AG09309 (cell line): ENCODE measurements at places on chromosomes 4 and X.

GRCh38 chrX:123324625-123325024 is 140.5 kb downstream of the GRIA3 start:
- no peak for DNase-seq

GRCh38 chrX:39848900-39849299 is 248.9 kb downstream of the BCOR start:
- peak; percentile 38 for DNase-seq

DNA sequence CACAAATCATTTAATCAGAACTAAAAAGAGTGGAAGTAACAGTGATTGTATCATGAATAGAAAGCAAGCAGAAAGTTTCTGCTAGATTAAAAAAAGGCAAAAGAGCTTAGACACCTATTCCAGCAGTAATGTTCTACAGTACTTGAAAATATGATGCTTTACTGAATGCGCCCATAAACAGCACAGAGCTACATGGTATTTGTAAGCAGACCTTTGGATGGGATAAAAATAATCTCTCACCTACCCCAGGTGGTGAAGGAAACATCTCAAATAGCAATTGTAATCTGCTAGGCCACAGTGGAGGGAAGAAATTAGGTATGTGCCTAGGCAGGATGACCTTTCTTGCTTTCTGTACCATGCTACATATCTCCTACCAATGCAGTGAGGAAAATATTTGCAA is 280.9 kb upstream of the PRKX start:
- no peak for DNase-seq

- no peak for DNase-seq
These were observed 1233.4 kb upstream of the ADGRL3 start for GRCh38 chr4:59966758-59967157.

- DNase-seq = no peak
These were observed 111.5 kb upstream of the PTCHD1 start for GRCh38 chrX:23223169-23223568.

DNA sequence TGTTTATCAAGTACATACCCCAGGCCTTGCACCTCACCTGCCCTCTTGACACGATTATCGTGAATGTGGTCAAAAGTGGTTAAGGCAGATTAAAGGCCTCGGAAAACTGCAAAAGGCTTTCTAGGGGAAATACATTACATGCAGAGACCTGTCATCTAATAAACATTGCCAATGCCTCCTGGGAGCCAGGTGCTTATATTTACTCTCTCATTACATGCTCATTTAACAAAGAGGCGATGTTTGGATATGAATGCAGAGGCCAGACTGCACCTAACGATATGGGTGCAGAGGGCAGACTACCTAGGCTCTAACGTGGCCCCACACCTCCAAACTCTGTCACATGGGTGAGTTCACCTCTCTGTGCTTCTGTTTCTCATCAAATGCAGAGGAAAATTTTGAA is 14.5 kb downstream of the CRMP1 start:
- no peak for DNase-seq

DNA sequence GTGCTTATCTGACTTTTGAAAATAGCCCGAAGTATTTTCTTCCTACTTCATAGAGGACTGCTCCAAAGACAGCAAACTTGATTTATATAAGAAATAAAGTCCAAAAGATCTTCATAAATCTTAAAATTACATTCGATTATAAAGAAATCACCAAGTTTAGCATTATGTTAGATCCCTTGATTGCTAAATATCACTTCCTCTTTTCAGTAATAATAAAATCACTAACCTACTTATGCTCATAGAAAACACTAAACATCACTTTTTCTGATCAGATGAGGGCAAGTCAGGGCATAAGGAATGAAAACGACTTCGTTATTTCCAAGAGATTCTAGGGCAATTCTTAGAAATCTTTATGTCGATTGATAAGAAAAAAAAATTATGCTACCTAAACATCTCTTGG is 32.0 kb downstream of the DYNLT3 start:
- DNase-seq = no peak

DNA sequence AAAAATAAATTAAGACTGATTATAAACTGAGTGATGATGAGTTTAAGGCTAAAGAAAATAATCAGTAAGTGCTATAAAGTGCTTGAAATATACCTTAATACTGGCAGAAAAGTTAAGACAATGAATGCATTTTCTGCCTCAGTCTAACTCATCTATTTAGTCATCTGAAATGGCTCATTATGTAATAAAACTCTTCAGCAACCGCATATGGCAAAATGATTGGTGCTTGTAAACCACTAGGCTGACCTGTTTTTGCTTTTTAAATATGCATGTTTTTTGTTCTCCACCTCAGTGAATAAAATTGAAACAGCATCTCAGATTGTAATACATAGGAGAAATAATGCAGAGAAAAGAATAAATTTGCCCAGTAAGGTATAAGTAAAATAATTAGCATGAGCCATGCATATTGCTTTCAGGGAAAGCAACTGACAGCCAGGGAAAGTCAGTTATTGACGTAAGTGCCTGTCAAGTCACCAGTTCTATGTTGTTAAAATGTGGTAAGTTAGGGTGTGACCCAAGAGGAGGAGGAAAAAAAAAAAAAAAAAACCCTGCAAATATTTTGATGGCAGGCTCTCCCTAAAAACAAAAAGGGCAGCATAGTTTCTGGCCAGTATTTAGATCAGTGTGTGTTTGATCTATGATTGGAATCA is 167.5 kb downstream of the PALLD start:
- no peak for DNase-seq

DNA sequence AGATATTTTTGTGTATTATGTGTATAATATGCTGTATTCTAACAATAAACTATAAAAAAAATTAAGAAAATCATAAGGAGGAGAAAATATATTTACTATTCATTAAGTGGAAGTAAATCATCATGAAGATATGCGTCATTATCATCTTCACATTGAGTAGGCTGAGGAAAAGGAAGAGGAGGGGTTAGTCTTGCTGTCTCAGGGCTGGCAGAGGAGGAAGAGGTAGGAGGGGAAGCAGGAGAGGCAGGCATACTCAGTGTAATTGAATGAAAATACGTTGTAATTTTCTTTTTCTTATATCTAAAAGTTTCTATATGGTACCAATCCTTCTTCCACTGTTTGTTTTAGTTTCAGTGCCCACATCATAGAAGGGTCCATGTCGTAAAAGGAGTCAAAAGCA is 9.8 kb upstream of the TMEM185A start:
- DNase-seq = no peak

- DNase-seq = no peak
These were observed 370.5 kb upstream of the ANXA10 start for GRCh38 chr4:167721617-167722486.

GRCh38 chr4:176534566-176534965 is 214.8 kb downstream of the SPCS3 start:
- peak; percentile 48 for DNase-seq

- DNase-seq = no peak
These were observed 161.8 kb upstream of the MAP3K15 start for GRCh38 chrX:19677121-19677520.

GRCh38 chr4:5040856-5041620 is 10.2 kb upstream of the STK32B start:
- DNase-seq = no peak

- peak; percentile 20 for DNase-seq
These were observed 11.9 kb downstream of the TMPRSS11D start for GRCh38 chr4:67871867-67872266.

DNA sequence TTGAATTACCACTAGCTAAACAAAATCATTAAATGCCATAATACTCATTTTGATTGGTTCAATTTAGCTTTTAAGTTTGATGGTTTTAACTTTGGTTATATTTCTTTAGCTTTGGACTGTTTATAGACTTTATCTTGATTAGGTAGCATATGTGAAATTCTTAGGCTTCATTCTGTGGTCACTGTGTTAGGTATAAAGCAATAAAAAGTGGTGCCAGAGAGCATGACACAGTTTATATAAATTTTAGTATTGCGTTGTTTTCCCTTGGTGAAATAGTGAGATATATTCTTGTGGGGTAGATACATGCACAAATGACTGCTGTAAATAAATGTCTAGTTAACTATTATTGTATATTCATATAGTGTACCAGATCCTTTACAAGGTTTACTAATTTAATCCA is 474.2 kb upstream of the GRID2 start:
- no peak for DNase-seq

DNA sequence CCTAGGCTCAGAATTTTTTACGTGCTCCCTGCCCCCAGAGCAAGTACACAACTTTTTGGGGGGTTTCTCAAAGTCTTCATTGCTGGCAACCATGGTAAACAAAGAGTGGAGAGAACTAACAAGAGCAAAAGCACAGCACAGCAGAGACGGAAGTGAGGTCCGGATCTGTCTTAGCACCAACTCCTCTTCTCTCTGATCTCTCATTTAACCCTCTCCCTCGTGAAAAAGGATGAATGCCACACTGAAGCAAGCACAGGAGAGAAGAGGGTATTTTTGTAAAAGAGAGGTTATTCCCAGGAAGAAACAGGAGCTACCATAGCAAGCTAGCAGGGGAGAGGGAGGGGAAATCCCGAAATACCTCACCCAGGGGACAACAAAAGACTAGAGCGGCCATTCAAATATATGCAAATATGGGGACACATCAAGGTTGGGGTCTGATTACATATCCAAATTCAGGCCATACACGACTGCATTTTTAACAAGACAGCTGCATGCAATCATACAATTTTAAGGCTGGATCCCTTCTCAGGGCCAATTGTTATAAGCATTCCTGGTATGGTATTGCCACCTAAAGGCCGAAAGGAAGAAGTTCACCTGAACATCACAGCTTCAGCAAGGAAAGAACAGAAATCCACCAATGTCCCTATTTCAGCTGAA is 46.6 kb downstream of the CD40LG start:
- DNase-seq = peak; percentile 28

DNA sequence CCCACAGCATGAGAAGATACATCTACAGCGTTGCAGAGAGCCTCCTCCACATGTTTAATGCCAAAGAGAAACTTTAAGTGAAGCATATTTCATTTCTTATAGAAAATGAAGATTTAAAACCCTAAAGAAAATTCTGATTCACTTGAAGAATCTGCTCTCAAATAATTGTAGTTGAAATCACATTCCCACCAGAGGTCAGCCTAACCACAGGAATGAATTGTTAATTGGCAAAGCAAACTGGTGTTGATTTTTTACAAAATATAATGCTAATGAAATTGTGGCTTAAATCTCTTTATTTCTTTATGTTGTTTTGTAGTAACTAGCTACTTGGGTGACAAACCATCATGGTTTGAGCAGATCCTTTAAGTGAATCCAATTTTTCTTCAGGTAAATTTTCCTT is 31.1 kb upstream of the WDR17 start:
- peak; percentile 10 for DNase-seq

- no peak for DNase-seq
These were observed 220.2 kb upstream of the PRPS2 start for GRCh38 chrX:12570859-12571501.

DNA sequence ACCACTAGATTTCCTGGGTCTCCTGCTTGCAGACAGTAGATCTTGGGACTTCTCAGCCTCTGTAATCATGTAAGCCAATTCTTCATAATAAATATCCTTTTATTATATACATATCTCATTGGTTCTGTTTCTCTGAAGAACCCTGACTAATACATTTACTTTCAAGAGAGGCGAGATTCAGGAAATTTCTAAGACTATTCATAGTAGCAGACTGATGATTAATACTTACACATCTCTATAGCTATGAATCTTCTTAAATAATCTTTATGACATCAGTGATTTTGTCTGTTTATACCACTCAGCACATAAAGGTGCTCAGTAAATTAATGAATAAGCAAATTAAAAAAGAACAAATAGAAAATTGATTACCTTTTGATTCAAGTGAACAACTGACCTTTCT is 682.3 kb upstream of the GRID2 start:
- DNase-seq = no peak

- no peak for DNase-seq
These were observed 93.8 kb downstream of the ARHGAP10 start for GRCh38 chr4:147825451-147826287.

- DNase-seq = no peak
These were observed 317.9 kb downstream of the LDB2 start for GRCh38 chr4:16580514-16580913.

DNA sequence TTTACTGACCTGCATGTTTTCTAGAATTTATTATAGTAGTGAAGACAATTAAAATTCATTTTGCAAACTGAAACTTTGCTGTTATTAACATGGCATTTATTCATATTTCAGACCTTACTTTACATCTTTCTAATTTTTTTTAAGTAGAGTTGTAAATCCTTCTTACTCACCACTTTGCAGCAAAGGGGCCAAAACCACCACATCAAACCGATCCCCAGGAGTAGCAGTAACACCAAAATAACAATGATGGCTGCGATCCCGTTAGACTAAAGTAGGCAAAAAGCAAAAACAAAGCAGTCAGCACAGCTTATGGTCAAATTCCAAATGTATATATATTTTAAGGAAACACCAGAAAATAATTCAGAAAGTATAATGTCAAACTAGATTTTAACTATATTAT is 64.7 kb downstream of the ANTXR2 start:
- no peak for DNase-seq

GRCh38 chr4:98504091-98504490 is 154.3 kb downstream of the TSPAN5 start:
- DNase-seq = no peak

DNA sequence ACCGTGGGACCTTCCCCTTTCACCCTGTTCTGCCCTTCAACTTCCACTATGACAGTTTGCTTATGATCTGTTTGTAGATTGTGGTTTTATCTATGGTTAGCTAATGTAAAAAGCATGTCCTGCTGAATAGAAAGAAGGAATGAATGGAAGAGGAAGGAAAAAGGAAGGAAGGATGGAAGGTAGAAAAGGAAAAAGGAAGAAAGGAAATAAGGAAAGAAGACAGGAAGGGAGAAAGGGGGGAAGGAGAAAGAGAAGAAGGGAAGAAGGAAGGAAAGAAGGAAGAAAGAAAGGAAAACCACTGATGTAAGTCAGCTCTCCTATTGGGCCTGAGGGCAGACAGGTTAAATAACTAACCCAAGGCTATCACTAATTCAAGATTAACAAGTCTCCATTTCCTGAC is 319.1 kb upstream of the KLF3 start:
- no peak for DNase-seq

DNA sequence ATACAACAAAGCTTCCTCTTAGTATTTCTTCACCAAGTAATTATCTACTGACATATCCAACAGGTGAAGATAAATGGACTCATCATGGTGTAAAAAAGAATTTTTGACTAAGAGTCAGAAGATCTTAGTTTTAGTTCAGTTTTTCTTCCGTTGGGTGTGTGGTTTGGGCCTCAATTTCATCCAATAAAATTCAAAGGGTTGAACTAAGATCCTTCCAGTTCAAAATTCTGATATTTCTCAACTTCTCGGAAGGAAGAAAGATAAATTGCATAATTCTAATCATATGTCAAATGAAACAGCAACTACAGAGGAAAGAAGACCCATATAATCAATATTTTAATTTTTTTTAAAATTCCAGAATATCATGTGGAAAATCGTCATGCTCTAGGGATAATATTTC is 192.7 kb downstream of the SPRY1 start:
- DNase-seq = no peak

DNA sequence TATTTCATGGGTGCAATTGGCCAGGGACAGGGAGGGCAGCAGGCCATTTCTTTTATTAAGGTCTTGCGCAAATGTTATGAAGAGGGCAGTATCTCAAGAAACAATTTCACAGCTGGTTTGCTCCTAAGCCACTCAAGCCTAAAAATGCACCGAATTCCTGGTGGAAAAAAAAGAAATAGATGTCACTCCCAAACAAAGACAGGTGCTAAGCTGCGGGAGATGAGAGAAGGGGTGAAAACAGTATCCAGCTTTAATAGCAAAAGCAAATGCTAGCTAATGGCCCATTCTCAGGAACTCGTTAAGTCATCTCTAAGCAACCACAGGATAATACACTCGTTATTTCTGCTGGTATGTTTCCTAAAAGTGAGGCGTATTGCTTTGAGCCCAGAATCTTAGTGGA is 116.4 kb downstream of the ARX start:
- no peak for DNase-seq

GRCh38 chr4:158810487-158811215 is 41.8 kb downstream of the FNIP2 start:
- peak; percentile 99 for DNase-seq
